ENCODE measurements at places on chromosomes 12 and 14. TPM values are rescaled to one million over a fixed set of nuclear protein-coding genes. Genes with fewer than 3 reads are reported as not detected.

Gene SLC35E3
- total RNA-seq = 3.1 TPM

Gene PKP2
- 0.38 TPM for total RNA-seq

Gene KRT73
- not detected for total RNA-seq

Gene SLCO1B1
- total RNA-seq = not detected

Gene C12orf60
- 1.5 TPM for total RNA-seq

Gene TFCP2
- total RNA-seq = 9.9 TPM

Gene OTUB2
- 2.0 TPM for total RNA-seq

Gene MYF5
- not detected for total RNA-seq

Gene TBX5
- total RNA-seq = under 0.01 TPM

Gene GPR65
- total RNA-seq = 0.28 TPM

Gene DIO2
- total RNA-seq = 27.0 TPM

Gene ERBB3
- total RNA-seq = 0.38 TPM

Gene PLEKHH1
- total RNA-seq = 0.56 TPM

Gene GLIPR1L1
- total RNA-seq = not detected

Gene KCNC2
- total RNA-seq = not detected

Gene DPPA3
- not detected for total RNA-seq

Gene ZDHHC22
- not detected for total RNA-seq

Gene PPP1R3E
- 5.6 TPM for total RNA-seq

Gene KRT2
- total RNA-seq = not detected

Gene CRACR2A
- 10.7 TPM for total RNA-seq

Gene OTOGL
- total RNA-seq = 0.28 TPM

Measured in regular cardiac myocyte (primary cell).